ENCODE measurements at places on chromosomes 5 and 9. TPM values are rescaled to one million over a fixed set of nuclear protein-coding genes. Genes with fewer than 3 reads are reported as not detected.

Gene HTR4
- total RNA-seq, result not detected

Gene ZFYVE16
- 11.1 TPM for total RNA-seq

Gene FAXDC2
- total RNA-seq, result 0.33 TPM

Gene FOXI1
- not detected for total RNA-seq

Gene CAMK4
- 0.07 TPM for total RNA-seq

Gene SLC25A2
- not detected for total RNA-seq

Gene AHRR
- 4.8 TPM for total RNA-seq

Gene LCN10
- 0.14 TPM for total RNA-seq

Gene CATSPER3
- 0.15 TPM for total RNA-seq

Gene KCNV2
- not detected for total RNA-seq

Gene PRDM9
- 0.02 TPM for total RNA-seq

Gene SARDH
- 0.07 TPM for total RNA-seq
